ENCODE measurements at places on chromosomes 7 and 10.

DNA sequence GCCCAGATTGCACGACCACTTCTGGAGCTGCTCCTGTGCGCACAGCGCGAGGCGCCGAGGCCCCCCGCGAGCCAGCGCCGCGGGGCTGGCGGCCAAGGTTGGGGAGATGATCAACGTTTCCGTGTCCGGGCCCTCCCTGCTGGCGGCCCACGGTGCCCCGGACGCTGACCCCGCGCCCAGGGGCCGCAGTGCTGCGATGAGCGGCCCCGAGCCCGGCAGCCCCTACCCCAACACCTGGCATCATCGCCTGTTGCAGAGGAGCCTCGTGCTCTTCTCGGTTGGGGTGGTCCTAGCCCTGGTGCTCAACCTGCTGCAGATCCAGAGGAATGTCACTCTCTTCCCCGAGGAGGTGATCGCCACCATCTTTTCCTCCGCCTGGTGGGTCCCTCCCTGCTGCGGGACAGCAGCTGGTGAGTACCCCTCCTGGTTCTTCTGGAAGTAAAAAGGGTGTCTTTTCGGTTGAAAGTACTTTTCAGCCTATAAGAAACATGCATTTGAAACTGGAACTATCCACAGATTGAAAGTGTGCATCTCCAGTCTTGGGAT, 683 bp downstream of the INSIG1 start:
- DNase-seq, result no peak

- DNase-seq, result no peak
Measured at GRCh38 chr7:130294314-130294713, 1.4 kb downstream of the CPA4 start.

DNA sequence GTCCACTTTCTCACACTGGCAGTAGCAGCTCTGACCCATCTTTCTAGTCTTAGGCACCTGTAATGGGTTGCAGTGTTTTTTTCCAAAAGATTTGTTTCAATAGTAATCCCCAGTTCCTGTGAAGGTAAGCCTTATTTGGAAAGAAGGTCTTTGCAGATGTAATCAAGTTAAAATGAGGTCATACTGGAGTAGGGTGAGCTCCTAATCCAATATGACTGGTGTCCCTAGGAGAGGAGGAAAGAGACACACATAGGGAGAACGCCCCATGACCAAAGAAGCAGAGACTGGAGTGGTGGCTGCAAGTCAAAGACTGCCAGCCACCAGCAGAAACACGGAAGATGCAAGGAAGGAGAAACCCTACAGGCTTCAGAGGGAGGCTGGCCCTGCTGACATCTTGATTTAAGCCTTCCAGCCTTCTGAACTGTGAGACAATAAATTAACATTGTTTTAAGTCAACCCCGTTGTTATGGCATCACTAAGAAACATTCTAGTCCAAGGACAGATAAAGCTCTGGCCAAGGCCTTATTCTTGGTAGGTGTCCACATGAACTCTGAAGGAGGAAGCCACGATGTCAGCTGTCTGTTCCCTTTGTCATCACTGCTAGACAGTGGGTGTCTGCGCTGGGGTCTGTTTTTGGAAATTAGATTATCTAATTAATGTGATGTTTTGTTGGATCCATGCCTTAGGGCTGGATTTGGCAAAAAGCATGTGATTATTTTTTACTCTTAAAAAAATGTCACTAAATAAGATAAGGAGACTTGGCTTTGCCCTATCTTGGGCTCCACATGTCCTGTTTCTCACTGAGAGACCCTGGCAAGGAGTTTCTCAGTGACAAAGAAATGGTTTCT, 214.9 kb downstream of the KCNMA1 start:
- no peak for DNase-seq

DNA sequence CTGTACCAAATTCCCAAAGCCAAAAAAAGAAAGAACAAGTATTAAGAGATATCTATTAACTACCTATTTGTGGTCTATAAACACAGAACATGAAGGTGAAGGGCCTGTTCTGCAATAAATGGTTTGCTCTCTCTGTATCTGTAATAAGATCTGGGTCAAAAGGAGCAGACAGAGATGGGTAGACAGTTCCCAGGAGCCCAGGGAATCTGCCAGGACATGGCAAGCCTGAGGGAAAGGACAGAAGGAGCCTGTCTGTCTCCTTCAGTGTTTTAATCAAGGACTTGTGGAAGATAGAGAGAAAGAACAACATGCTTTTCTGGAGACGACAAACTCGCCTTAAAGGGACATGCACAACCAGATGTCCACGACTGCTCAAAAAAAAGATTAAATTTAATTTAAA, 165.7 kb downstream of the ELMO1 start:
- DNase-seq, result no peak

DNA sequence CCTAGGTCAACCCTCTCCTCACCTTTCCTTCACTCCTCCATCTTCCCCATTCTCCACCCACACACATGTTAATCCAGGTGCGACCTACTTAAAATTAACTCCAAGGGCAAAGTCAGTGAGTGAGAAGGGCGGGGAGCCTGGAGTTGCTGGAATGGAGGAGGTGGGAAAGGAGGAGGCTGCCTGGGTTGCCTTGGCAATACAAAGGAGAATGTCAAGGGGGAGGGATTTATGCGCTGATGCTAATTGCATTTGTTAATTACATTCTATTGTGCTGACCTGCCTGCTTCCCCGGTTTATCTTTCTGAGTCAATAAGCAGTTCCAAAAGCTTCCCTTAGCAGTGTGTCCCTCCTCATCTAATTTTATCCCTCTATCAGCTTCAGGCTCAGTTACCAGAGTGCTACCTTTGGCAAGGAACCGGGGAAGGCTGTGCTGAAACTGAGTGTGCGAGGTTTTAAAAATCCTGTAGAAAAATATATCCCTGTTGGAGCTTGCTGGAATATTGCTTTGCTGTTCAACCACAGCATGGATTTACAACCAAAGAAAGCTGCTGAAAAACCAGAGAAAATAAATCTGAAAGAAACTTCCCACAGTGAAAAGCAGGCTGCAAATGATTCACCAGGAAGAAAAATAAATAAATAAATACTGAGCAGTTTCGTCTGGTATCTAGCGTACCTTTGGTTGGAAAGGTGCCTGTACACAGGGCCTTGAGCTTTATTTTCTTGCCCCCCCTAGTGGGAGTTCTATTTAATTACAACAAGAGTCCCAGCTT, 113.2 kb upstream of the DGKB start:
- DNase-seq, result no peak

DNA sequence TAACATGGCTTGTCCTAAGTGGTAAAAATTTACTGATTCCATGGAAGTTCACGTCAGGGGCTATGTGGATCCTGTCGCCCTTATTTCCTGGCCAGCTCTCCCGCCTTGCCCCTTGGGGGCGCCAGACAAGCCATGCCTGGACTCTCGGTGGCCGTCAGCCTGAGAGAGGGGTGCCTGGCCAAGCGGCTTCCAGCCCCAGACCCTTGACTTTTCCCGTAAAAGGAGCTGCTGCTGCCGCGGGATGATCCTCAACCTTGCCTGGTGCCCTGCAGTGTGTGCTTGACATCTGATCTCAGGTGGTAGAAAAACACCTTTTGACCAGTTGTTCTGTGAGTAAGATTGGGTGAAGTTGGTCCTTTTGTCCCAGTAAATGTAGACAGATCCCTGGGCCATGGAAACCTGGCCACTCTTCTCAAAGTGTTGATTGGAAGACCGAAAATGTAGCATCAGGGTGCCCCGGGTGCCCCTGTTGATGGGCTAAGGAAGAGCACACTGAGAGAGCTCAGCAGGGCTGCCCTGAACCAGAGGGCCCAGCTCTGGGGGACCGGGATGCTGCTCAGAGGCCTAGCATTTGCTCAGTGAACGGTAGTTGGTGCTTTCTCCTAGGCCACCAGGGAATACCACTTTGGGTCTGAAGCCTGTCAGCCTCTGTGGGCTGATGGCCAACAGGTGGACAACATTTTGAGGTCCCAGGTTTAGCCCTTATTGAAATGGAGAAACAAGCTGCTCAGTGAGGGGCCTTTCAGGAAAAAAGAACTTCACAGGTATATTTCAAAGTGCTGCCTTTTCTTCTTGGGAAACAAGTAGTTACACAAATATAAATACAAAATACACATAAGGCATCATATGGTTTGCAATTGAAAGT, 162.5 kb downstream of the LRMDA start:
- no peak for DNase-seq

DNA sequence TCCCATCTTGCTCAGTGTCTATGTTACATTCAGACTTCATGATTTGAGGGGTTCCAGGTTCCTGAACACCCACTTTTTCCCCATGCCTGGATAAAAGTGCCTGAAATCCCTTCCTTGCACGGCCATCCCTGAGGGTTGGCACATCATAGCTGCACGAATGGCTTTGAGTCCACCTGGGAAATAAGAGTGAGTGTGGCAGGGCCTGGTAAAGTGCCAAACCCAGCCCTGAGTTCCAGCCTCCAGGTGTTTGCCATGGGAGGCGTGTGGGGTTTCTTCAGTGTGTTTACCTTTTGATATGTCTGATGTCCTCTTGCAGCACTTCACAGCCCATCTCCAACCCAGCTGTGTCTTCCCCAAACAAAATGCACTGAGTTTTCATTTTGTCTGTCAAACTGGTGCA, 145.7 kb downstream of the PAXIP1 start:
- DNase-seq, result no peak

GRCh38 chr10:52637592-52637991, 135.0 kb downstream of the MBL2 start:
- DNase-seq, result no peak

DNA sequence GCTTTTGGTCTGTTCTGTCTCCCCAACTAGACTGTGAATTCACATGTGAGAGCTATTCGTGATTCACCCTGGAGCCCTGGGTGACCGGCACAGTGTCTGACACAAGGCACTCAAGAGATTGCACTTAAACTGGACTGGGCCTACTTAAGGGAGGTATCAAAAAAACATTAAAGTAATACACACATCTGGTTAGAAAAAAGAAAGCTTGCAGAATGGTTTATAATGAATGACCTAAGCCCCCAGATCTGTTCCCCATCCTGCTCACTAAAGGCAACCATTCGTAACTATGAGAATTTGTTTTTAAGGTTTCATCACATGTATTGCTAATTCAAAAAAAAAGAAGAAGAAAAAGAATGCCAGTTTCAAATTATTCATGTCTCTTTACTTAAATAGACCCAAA, 74.5 kb downstream of the DGKI start:
- no peak for DNase-seq

- DNase-seq, result no peak
Measured at GRCh38 chr7:23393636-23394035, 76.7 kb downstream of the IGF2BP3 start.

GRCh38 chr10:127193125-127193524, 3.3 kb downstream of the INSYN2A start:
- no peak for DNase-seq

DNA sequence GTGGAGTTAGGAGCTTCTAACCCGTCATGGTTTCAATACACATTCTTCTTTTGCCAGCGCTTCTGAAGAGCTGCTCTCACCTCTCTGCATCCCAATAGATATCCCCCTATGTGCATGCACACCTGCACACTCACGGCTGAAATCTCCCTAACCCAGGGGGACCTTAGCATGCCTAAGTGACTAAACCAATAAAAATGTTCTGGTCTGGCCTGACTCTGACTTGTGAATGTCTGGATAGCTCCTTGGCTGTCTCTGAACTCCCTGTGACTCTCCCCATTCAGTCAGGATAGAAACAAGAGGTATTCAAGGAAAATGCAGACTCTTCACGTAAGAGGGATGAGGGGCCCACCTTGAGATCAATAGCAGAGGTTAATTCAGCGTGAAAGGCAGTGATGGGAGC, 22.4 kb downstream of the PRSS2 start:
- no peak for DNase-seq

DNA sequence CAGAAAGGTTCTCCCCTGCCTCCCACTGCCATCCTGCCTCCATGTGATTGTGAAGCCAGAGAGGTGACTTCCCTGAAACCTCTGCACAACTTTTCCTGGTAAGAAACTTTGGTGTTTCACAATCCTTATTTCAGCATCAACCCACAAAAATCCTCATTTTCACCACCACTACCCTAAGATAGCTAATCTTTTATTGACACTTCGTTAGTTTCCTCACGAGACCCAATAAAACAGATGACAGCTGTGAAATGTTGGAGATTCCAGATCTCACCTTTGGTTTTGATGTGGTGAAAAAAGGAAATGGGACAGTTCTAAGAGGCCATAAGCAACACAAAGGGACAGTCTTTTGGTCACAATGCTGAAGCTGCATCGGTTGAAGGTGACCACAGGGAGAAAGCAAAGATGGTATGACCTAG, 59.9 kb upstream of the TM9SF3 start:
- DNase-seq, result no peak

- no peak for DNase-seq
Measured at GRCh38 chr7:136179154-136179553, 202.0 kb upstream of the MTPN start.
